NCI-H2171 treated with DMSO at 0.1 percent for 48 hours (cell line): ENCODE measurements at places on chromosomes 1 and 21.

- no peak for DNase-seq
Measured at GRCh38 chr1:43536196-43536863, 5.6 kb downstream of the PTPRF start.

GRCh38 chr1:42801832-42802473, 15.0 kb upstream of the ERMAP start:
- DNase-seq, result no peak

DNA sequence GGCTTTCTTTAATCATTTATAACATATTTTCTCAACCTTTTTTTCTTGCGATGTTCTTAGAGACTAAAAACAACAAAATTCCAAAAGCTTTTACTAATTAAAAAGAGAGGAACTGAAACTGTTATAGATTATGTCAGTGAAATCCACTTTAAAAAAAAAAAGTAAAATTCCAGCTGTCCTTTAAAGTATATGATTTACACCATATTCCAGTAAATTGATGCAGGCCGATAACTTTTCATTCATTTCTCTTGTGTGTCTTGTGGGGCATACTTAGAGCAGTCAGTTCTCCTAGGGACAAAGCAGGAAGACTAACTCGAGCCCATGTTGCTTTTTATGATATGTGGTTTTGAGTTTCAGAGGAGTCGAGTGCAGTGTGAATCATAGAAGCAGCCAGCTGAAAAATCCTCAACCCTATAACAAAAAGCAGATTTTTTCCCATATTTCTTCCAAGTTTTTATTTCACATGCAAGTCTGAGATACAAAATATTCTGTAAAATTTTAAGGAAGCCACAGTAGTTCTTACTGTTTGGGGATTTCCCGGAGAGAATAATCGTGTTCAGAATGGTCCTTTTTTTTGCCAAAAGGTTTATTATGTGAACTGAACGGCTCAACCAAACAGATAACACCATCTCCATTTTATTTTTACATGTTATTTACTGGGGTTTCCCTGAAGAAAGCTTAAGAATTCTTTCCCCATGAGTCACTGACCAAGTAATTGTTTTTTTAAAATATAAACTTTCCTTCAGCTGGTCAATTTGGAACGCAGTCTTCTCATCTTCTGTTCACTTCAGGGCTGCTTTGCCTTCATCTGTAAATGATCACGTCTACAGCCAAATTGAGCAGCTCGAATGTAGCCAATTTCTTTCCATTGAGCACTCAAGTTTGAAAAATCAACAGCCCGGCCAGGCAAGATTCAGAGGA, 77.0 kb upstream of the C1orf105 start:
- no peak for DNase-seq

- DNase-seq, result no peak
Measured at GRCh38 chr1:187504779-187505178, 676.0 kb downstream of the PLA2G4A start.

DNA sequence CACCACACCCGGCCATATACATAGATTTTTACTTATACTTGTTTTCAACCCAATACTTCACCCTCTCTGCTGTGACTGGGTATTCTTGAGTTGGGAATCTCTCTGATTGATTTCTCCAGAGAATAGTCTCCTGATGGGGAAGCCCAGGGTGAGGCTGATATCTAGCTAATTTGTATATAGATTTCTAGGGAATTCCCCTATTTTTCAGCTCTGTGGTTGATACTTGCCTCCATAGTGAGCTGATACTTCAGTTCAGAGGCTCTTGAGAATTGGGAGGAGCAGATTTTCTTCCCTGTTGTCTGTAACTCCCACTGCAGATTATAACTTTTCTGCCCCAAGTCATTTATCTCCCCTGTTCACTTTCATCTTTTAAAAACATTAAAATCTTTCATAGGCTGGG, 14.5 kb upstream of the SH3BGRL3 start:
- no peak for DNase-seq

- no peak for DNase-seq
Measured at GRCh38 chr1:67889953-67890567, 56.8 kb upstream of the GNG12 start.

GRCh38 chr21:15423676-15424445, 305.9 kb upstream of the USP25 start:
- DNase-seq, result no peak

GRCh38 chr1:2968471-2968881, 52.8 kb upstream of the ACTRT2 start:
- no peak for DNase-seq

- peak; percentile 37 for DNase-seq
Measured at GRCh38 chr1:5747426-5748285, 244.6 kb downstream of the NPHP4 start.

DNA sequence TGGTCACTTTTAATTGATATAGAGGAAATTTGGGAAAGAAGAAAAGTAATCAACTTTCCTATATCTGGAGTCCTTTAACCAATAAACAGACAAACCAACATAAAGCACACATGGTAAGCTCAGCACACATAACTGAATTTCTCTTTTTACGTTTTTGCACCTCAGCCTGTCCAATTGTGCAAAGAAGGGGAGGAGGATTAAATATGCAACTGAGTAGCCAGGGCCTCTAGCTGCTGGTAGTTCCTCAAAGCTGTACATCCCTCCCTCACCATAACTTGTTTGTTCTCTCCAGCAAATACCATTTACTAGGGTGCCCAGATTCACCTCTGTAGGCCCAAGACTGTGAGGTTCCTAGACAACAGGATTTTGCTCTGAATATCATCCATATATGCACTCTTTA, 25.4 kb downstream of the ST6GALNAC5 start:
- DNase-seq, result no peak

DNA sequence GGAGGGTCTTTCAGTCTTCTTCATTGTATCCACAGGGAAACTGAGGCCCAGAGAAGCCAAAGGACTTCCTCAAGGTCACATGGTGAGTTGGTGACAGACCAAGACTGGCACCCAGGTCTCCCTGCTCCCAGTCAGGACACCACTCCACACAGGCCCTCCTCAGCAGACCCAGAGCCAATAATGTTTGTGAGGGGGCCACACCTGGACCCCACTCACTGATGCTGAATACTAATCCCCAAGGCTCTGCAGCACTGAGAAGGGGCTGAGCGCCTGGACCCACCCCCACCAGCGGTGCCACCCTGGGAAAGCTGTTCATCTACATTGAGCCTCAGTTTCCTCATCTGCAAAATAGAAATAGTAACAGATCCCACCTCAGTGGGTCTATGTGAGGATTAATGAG, 79.5 kb downstream of the GLIS1 start:
- DNase-seq, result no peak

GRCh38 chr1:32997381-32997891, 32.8 kb upstream of the RNF19B start:
- DNase-seq, result no peak

- DNase-seq, result no peak
Measured at GRCh38 chr1:181090641-181091126, 2.2 kb downstream of the IER5 start.

DNA sequence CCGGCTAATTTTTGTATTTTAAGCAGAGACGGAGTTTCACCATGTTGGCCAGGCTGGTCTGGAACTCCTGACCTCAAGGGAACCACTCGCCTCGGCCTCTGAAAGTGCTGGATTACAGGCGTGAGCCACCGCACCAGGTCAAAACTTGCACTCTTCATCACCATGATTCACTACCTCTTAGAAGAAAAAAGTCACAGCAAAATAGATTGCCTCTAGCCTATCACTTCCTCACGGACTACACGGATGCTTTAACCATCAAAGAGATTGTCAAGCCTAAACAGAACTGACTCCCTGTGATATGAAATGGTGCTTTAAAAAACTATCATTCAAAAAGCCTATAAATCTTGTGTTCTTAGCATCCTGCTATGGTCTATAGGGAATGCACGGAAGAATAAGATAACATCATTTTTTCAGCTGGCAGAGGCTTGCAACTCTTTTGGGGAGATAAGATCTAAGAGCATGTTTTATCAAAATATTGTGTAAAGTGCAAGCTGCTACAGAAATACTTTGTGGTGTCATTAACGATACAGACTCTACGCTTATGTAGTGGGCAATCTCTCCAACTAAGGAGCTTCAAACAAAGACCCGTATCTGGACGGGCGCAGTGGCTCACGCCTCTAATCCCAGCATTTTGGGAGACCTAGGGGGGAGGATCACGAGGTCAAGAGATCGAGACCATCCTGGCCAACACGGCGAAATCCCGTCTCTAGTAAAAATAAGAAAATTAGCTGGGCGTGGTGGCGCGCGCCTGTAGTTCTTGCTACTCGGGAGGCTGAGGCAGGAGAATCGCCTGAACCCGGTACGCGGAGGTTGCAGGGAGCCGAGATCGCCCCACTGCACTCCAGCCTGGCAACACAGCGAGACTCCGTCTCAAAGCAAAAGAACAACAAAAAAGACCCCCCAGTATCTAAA, 966 bp downstream of the TFB2M start:
- DNase-seq, result no peak

- no peak for DNase-seq
Measured at GRCh38 chr1:76679534-76680152, 187.6 kb upstream of the ST6GALNAC5 start.

DNA sequence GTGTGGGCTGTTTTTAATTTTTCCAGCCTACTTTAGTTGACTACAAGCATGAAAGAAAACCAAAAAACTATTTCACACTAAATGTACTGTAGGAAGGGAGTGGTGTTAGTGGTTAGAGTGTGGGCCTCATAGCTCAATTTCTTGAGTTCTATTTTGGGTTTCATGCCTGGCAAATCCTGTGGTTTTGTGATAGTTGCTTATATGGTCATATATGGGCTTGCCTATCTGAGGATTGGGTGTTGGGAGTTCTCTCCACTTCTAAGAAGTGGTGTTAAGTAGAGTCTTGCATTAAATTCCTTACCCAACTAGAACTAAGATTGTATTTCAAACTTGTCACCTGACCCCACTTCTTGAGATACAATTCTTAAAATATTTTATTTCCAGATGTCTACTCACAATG, 37.8 kb upstream of the COL11A1 start:
- no peak for DNase-seq

DNA sequence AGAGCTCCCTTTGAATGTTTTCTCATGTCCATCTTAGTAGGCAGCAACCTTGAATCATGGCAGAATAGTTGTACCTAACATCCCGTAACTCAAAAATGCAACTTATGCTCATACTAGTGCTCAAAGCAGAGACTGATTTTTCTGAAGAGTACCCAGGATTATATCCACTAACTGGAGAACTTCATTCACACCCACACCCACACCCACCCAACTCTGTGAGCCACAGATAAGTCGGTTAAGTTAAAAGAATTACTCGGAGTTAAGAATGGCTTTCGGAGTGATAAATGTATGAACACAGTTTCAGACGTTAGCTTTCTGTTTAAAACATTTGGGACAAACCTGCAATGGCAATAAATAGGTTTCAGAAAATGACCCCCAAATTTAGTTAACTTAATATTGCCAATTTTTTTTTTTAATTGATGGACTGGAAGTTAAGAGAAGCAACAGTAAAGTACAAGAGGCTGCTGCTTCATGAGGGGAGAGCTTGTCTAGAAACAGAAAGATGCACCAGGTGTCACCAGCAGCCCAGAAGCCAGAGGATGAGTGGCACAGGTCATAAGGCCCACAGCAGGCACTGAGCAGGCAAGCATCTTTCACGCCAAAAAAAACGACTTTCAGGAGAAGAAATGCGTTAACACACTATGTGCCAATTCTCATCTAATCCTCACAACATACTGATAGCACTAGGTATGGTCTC, 48.4 kb upstream of the C1orf198 start:
- DNase-seq, result no peak

DNA sequence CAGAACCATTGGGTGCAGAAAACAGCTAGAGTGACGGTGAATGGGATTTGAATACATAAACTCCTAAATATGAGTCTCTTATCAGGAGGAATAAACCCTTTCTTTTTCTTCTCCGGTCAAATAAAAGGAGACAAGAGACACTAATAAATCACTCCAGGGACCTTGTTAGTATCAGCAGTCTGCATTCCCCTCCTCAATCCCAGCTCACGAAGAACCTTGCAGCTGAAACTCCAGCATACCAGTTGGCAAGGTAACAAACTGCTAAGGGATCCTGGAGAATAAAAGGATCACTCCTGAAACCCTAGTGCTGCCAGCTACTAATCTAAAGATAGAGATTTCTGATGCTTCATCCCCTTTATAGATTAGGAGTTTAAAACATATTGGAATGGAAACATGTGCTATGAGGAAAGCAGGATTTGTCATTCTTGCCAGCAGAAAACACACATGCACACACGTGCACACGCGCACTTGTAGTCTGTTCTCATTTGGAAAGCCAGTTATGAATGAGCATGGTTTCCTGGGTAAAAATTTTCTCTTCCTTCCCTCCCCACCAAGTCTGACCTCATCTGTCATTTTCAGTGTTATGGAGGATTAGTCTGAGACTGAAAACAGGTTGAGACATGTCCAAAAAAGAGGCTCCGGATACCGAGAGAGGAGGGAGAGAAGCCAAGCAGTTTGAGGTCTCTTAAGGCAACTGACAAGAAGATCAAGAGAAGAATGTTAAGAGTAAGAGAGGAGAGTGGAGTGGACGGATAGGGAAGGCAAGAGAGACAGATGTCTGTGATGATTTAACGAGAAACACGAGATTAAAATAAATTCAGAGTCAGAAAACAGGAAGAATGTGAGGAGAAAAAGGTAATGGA, 10.9 kb downstream of the IER5 start:
- peak; percentile 84 for DNase-seq

DNA sequence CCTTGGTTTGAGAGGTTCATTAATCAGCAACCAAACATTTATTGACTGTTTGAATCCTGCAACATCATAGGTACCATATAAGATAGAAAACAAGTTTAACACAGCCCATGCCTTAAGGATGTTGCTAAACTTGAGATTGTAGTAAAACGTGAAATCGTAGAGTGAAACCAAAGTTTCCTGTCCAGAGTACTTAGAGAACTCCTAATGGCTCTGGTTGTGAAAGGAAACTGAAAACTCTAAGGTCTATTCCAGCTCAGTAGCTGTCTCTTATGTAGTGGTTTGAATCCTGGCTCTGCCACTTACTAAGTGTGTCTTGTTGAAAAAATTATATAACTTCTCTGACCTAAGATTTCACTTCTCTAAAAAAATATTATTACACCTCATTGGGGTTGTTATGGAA, 310.9 kb downstream of the NTNG1 start:
- DNase-seq, result no peak

GRCh38 chr21:15051644-15052458, 12.9 kb downstream of the NRIP1 start:
- no peak for DNase-seq

DNA sequence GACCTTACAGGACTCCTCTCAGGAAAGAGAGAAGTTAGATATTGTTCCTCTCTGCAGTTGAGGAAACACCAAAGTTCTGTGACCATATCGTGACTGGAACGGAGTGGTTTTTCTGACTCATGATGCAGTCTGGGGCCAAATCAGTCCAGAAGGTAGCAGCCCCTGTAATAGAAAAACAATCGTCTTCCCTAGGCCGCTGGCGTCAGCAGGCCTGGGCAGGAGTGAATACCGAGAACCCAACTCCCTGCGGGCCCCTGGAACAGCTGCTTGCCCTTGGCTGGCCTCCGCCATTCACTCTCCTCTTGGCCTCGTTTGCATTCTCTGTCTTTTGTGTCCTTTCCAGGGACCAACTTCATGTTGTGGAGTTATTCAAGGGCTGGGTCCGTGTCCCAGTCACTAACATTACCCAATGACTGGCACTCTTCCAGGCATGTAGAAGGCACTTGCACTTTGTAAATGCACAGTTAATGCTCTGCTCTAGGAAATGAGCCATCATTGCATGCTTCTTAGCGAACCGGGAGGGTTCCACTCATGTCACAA, 10.9 kb upstream of the CD101 start:
- peak; percentile 89 for DNase-seq
